Tibial nerve (tissue), 4 donors: ENCODE measurements at places on chromosomes 2 and 18.

DNA sequence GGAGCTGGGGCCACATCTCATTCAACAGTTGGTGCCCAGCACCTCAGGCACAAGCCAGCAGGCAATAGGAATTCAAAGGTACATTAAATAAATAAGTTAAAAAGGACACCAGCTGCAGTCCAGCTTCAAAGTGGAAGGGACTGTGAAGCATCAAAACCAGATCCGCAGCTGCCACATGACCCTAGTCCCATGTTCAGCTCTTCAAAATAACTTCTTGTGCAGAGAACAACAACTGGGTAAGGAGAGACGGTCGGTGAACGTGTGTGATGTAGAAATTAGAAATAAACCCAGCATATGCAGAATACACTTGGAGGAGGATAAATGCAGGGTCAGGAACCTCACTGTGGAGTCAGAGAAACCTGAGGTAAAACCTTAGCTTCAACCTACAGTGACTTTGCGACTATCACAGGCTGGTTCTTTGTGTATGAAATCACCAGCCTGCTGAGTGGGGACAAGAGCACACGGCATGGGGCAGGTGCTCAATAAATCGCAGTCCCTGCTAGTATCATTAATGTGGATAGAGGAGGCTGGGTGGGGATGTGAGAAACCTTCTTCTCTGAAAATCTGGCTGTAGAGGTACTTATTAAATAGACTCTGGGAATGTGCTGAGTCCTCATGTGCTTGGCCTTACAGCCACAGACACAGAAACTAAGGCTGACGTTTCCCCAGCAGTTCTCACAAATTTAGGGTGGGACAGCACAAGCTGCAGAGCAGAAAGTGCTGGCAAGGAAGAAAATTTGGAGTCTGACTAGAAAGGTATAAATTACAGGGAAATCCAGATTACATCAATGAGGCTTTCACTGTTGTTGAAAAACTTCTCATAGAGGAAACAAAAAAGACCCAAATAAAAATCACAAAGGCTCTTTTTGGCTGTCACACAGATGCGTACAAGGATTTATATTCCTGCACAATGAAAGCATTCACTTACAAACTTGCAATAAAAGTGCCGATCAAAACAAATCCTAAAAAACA is 20.7 kb downstream of the FBXO15 start:
- no peaks in the 10 kb centered on the region for H3K4me1 ChIP-seq
- H3K27ac ChIP-seq: peak overlapping the region; percentile 15
- no peak for DNase-seq
- no peaks in the 10 kb centered on the region for H3K36me3 ChIP-seq
- no peaks in the 10 kb centered on the region for H3K27me3 ChIP-seq

GRCh38 chr2:5694306-5694705 is 2.1 kb downstream of the SOX11 start:
- H3K4me3 ChIP-seq: no peak overlapping the region
- no peaks in the 10 kb centered on the region for H3K36me3 ChIP-seq
- H3K4me1 ChIP-seq: peaks cover 7% of the 10 kb centered on the region

- peak overlapping the region; percentile 50 for H3K27ac ChIP-seq
- no peaks in the 10 kb centered on the region for H3K27me3 ChIP-seq
- no peaks in the 10 kb centered on the region for H3K36me3 ChIP-seq
- peaks cover 63% of the 10 kb centered on the region for H3K4me1 ChIP-seq
- DNase-seq: no peak
- no peak overlapping the region for H3K4me3 ChIP-seq
Observed at GRCh38 chr2:197204519-197205250, 105.9 kb downstream of the ANKRD44 start.

DNA sequence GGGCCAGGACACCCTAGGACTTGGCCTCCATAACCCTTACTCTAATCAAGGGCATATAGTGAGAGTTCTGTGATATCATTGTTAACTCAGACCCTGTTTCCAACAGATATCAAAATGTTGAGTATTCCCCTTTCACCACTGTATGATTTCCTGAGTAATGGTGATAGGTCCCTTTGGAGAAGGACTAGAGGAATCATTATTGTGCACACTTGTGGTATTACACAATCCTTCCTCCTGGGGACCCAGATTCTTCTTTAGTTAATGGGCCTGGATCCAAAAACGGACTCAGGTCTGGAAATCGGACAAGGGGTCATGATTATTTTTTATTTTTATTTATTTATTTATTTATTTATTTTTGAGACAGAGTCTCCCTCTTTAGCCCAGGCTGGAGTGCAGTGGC is 23.5 kb downstream of the PRKRA start:
- no peak for DNase-seq
- no peak overlapping the region for H3K27ac ChIP-seq
- no peaks in the 10 kb centered on the region for H3K27me3 ChIP-seq
- H3K4me3 ChIP-seq: no peak overlapping the region

- H3K27ac ChIP-seq: peak overlapping the region; percentile 97
- no peaks in the 10 kb centered on the region for H3K27me3 ChIP-seq
- peak overlapping the region; percentile 93 for H3K4me3 ChIP-seq
- H3K4me1 ChIP-seq: peaks cover 39% of the 10 kb centered on the region
- no peaks in the 10 kb centered on the region for H3K36me3 ChIP-seq
Observed at GRCh38 chr2:39119732-39120520, 925 bp downstream of the SOS1 start.

DNA sequence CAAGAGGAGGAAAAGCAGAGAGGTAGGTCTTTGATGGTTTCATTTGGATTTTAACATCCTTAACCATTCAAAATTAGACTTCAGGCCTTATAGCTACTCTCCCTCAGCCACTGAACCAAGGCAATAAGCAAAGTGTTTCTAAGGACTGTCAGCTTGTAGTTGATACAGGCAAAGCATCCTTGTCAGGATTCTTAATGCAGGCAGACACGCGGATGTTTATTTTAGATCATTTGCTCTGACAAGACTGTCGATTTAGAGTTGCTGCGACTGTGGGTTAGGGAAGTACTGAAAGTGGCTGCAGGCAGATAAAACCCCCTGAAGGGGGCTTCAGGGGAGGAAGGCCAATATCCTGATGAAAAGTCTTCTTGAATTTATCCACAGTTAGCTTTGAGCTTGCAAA is 46.6 kb downstream of the CDH20 start:
- H3K27me3 ChIP-seq: no peaks in the 10 kb centered on the region
- no peak overlapping the region for H3K4me3 ChIP-seq
- DNase-seq: no peak

GRCh38 chr18:13320891-13321425 is 102.4 kb downstream of the LDLRAD4 start:
- H3K4me3 ChIP-seq: no peak overlapping the region
- H3K27ac ChIP-seq: no peak overlapping the region
- no peaks in the 10 kb centered on the region for H3K27me3 ChIP-seq
- H3K4me1 ChIP-seq: no peaks in the 10 kb centered on the region

DNA sequence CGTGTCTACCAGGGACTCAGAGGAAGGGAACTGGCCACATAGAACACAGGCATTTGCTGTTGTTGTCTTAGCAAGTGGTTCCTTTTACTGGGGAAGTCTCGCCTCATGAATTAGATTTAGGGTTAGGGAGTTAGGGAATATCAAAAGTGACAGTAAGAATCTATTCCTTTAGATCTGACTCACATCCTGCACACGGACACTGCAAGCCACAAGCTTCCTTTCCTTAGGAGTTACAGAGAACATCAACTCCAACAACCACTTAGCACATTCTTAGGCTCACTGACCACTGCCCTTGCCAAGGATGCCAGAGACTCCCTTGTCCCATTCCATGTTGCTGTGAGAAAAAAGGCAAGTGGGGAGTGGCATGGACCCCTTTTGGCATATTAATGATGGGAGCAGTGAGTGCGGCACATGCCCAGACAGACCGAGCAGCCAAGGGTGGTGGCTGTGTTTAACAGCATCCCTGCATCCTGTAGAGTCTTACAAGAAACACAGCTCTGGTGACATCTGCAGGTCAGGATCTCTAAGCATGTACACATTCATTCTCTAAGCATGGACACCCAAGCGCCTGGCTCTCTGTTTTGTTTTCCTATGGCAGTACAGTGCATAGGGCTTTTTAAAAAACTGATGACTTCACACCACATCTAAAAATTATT is 745.6 kb upstream of the RAB6C start:
- DNase-seq: peak; percentile 24
- no peak overlapping the region for H3K27ac ChIP-seq
- H3K4me1 ChIP-seq: no peaks in the 10 kb centered on the region
- no peak overlapping the region for H3K4me3 ChIP-seq

- no peak overlapping the region for H3K27ac ChIP-seq
- H3K36me3 ChIP-seq: no peaks in the 10 kb centered on the region
- no peak for DNase-seq
- H3K4me1 ChIP-seq: peaks cover 6% of the 10 kb centered on the region
Observed at GRCh38 chr2:79219383-79219988, 59.9 kb upstream of the REG3A start.

DNA sequence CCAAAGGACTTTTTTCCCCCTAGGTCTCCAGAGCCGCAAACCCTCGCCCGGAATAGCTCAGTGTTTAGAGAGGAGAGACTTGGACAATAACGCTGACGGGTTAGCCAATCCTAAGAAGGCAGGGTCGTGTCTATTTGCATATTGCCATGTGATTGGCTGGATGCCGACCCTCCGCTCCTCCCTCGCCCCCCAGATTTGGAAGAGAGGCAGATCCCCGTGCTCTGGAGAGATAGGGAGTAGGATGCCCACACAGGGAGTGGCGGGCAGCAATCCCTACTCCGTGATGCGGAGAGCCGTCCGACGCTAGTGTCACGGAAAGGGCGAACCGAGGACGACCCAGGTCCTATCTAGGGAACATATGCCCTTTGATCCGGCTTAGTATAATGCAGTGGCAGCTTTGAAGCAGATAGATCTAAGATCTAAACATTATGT is 1.4 kb downstream of the WNT6 start:
- H3K4me3 ChIP-seq: peak overlapping the region; percentile 47
- peaks cover 29% of the 10 kb centered on the region for H3K27me3 ChIP-seq
- peak; percentile 54 for DNase-seq
- H3K4me1 ChIP-seq: peaks cover 14% of the 10 kb centered on the region
- peak overlapping the region; percentile 81 for H3K27ac ChIP-seq

- no peaks in the 10 kb centered on the region for H3K36me3 ChIP-seq
- no peak for DNase-seq
- peak overlapping the region; percentile 89 for H3K27ac ChIP-seq
- peaks cover 35% of the 10 kb centered on the region for H3K4me1 ChIP-seq
Observed at GRCh38 chr2:222862106-222862908, 1.5 kb downstream of the ACSL3 start.

- H3K4me1 ChIP-seq: peaks cover 29% of the 10 kb centered on the region
- no peak overlapping the region for H3K4me3 ChIP-seq
- DNase-seq: no peak
- H3K27me3 ChIP-seq: no peaks in the 10 kb centered on the region
Observed at GRCh38 chr2:46800625-46801349, 114.8 kb downstream of the MCFD2 start.

DNA sequence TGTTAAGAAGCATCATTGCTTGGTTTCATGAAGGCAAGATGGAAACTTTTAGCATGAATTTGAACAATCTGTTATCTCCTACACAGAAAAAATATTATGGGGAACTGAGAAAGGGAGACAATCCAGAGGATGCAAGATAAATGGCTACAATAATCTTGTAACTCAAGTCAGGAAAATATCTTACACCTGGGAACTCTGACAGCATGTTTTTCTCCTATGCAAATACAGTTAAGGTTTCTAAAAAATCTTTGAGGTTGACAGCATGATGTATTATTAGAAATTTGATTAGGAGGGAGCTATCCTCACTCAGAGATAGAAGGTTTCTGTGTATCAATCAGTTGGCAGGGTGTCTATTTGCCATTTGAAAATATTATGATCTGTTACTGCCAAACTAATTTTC is 75.6 kb downstream of the GPD2 start:
- H3K36me3 ChIP-seq: no peaks in the 10 kb centered on the region
- peaks cover 9% of the 10 kb centered on the region for H3K4me1 ChIP-seq
- DNase-seq: no peak
- H3K27me3 ChIP-seq: no peaks in the 10 kb centered on the region
- H3K27ac ChIP-seq: no peak overlapping the region

- peaks cover 75% of the 10 kb centered on the region for H3K4me1 ChIP-seq
- H3K36me3 ChIP-seq: no peaks in the 10 kb centered on the region
- peak overlapping the region; percentile 88 for H3K27ac ChIP-seq
- no peaks in the 10 kb centered on the region for H3K27me3 ChIP-seq
- H3K4me3 ChIP-seq: no peak overlapping the region
Observed at GRCh38 chr2:239220981-239221396, 179.8 kb downstream of the HDAC4 start.

DNA sequence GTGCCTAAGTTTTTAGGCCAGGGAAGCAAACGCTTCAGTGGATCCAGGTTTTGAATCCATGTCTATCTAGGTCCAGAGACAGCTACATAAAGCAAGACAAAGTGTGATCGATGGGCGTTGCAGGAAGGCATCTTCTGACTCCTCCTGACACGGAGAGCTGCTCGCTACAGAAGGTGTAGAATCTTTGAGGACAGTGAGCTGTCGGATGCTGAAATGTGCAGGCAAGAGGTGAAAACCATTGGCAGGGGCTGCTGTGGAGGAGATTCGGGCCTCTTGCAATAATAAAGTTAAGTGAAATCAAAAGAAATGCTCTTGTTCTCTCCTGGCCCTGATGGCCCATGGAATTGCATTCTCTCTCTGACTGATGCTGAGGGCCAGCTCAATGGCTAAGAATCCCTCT is 336.2 kb downstream of the CYRIA start:
- no peak overlapping the region for H3K4me3 ChIP-seq
- no peak for DNase-seq

- H3K4me1 ChIP-seq: peaks cover 47% of the 10 kb centered on the region
- no peaks in the 10 kb centered on the region for H3K27me3 ChIP-seq
- peak; percentile 62 for DNase-seq
- H3K4me3 ChIP-seq: peak within 1 kb of the TSS; percentile 94
- H3K27ac ChIP-seq: peak within 1 kb of the TSS; percentile 90
Observed at GRCh38 chr2:85753525-85754312, at the start of gene ATOH8. ATOH8 (plus strand) TSS chr2:85753991; CDS start chr2:85754190, 199 bp downstream.

- H3K27ac ChIP-seq: no peak overlapping the region
- H3K4me3 ChIP-seq: no peak overlapping the region
- peak; percentile 49 for DNase-seq
- peaks cover 13% of the 10 kb centered on the region for H3K4me1 ChIP-seq
Observed at GRCh38 chr2:27320958-27321543, 1.8 kb downstream of the MPV17 start.

DNA sequence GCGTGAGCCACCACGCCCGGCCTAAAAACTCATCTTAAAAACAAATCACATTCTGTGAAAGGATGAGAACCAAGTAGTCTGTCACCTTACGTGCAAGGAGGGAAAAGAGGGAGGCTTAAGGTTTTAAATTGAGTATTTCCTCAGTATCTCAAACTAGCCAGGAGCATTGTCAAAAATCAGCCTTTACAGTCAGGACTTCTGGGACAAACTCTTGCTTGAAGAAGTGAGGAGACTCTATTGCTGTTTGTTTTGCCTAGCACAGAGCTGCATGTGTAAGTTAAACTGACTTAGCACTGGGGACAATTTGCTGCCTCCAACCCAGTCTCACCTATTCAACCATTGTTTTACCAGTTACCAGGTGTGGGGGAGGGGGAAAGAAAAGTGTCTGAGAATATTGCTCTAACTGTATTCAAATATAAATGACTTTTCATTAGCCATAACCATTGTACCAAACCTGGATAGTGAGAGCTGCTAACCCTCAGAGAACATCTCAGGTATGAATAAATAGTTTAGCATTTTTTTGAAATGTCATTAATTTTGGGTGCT is 3.6 kb downstream of the INO80D start:
- H3K27me3 ChIP-seq: no peaks in the 10 kb centered on the region
- DNase-seq: no peak
- H3K27ac ChIP-seq: no peak overlapping the region
- no peaks in the 10 kb centered on the region for H3K4me1 ChIP-seq
- H3K36me3 ChIP-seq: no peaks in the 10 kb centered on the region
